ENCODE measurements at places on chromosomes 12 and 14.
A peak's percentile ranks its signal among the peaks of the same experiment; 100 is the strongest.

DNA sequence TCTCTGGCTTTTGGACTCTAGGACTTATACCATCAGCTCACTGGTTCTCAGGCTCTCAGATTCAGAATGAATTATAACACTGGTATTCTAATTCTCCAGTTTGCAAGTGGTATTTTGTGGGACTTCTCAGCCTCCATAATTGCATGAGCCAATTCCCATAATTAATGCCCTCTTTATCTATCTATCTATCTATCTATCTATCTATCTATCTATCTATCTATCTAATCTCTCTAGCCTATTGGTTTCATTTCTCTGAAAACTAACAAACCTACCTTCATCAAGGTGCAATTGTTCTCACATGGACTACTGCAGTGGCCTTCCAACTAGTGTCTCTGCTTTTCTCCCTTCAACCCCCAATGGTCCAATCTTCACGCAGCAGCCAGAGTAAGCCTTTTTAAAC is 507.4 kb downstream of the ETNK1 start:
- no peak for DNase-seq

GRCh38 chr14:68741839-68742470 is 50.9 kb downstream of the ZFP36L1 start:
- DNase-seq, result peak; percentile 48

- no peak for DNase-seq
Observed at GRCh38 chr12:98325003-98325402, 190.4 kb upstream of the TMPO start.

DNA sequence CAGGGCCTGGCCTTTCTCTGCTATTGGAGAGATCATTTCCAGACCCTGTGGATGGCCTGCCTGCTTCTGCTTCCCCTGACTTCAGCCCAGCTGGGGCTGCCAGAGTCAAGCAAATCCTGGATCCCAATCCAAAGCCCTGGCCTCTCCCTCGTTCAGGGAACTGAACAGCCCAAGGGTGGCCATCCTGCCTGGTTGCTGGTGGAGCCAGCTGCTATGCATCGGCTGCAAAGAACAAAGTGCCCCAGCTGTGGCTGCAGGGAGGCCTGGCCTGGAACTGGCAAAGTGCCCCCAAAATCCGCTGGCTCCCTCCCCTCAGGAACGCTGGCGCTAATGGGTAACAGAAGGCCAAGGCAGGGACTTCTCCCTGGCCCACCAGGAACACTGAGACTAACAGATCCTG is 56.4 kb downstream of the LRRC74A start:
- no peak for DNase-seq

DNA sequence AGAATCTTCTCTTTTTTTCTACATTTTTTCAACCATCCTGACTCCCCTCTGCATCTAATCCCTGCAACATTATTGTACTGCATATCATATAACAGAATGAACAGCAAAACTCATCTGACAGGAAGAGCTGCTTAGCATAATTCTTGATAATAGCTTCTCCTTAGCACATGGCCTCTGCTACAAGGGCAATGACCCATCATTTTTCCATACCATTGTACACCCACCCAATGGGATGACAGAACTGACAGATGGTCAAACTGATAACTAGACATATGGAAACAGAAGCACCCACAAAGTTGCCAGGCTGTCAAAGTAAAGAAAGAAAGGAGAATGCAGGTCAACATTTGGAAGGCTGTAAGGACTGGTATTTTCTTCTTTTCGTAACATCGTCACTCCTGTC is 390.4 kb upstream of the USP15 start:
- no peak for DNase-seq

DNA sequence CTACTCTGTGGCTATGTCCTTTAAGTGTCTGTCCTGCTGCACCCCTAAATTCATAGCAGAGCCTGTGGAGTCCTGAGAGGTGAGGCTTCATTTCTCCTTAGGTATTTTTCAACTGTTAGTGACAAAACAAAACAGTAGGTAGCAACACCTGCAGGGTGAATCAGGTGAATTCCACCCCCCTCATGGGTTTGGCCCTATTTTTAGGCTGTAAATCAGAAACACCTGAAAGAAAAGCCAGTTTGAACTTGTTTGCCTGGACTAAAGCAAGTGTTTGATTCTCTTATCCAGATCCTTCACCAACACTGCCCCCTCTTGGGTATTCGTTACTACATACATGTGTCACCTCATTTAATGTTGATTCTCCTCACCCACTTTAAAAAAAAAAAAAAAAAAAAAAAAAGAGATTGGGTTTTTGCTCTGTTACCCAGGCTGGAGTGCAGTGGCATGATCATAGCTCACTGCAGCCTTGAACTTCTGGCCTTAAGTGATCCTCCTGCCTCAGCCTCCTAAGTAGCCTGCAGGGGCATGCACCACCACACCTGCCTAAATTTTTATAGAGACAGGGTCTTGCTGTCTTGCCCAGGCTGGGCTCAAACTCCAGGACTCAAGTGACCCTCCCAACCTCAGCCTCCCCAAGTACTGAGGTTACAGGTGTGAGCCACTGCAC is 10.3 kb downstream of the TBPL2 start:
- peak; percentile 17 for DNase-seq

DNA sequence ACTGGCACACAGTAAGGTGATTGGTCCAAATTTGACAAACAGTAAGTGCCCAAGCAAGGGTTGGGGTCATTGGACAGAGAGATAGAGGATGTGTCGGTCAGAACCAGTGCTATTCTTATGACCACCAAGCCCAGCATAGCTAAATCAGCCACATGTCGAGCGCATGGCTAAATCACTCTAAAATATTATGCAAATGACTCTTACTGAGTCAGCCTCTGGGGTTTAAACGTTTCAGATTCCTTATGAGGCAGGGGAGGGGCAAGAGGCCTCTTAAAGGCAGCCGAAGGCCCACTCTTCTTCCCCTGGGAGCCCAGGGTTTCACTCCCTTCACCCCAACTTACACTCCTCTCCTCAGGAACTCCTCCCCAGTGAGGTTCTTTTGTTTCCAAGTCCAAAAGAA is 603 bp upstream of the ENDOU start:
- no peak for DNase-seq

- no peak for DNase-seq
Observed at GRCh38 chr12:109487181-109488050, 10.0 kb downstream of the UBE3B start.

DNA sequence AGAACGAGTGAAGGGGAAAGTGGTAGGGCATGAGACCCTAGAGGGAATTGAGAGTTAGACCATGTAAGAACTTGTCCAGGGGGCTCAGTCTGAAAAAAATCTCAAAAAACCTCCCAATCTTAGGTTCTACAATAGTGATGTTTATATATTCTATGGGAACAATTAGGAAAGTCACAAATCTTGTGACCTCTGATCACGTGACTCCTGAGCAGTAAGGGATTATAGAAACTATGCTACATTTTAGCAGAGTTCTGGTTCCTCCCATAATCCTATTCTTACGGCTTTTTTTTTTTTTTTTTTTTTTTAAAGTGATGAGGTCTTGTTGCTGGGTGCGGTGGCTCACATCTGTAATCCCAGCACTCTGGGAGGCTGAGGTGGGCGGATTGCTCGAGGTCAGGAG is 5.8 kb downstream of the ADCK1 start:
- DNase-seq, result no peak

DNA sequence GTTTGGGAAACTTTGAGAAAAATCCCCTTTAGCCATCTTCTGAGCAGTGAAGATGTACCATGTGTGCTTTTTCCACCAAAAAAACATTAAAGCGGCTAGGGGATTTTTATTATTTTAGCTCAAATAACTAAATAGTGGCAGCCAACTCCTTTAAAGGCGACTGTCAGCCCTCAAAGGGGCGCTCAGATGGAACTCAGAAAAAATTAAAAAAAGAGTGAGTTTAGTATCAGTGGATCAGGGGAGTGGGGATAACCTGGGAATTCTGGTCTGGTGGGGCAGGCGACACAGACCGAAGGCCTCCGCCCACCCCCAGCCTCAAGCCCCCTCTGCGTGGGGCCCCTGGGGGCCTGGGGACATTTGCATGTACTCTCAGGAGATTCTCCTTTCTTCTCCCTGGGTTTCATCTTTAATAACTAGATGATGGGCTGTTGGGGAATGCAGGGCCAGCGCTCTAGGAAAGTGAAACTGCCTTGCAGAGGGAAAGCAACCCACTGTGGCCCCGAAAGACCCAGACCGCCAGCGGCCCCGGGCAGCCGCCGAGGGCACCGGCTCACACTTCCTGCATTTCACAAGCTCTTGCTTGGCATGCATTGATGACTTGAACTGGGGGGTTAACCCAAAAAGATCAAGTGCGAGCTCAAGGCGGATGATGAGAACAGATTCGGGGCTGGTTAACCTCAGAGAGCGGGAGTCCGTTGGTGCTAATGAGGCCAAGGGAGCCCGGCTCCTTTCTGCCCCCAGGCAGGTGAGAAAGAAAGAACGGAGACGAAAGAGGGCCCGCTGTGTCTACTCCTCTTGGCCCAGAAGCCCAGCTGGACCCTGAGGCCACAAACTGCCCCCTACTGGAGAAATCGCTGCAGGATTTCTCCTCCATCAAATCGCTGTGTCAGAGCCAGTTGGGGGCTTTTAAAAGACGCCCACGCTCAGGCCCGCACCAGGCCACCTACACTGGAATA is 7.3 kb upstream of the BATF start:
- DNase-seq, result no peak

DNA sequence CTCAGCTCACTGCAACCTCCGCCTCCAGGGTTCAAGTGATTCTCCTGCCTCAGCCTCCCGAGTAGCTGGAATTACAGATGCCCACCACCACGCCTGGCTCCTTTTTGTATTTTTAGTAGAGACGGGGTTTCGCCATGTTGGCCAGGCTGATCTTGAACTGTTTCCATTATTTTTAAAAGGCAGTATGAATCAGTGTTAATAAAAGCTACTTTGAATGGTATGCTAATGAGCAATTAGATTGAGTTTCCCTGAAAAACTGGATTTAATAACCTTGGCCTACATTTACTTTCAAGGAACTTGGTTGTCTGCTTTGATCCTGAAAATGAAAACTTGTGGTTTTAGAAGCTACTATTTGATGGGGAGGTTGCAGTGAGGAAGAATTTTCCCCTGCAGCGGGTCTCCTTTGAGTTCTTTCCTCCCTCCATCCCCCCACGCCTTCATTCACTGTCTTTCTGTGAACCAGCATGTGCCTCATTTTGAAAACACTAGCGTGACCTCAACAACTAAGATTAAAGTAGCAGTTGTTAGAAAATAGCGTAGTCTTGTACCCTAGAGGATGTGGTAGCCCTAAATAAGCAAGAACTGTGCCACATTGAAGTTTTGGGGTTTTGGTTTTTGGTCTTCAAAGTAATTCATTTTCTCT is 17.8 kb upstream of the RPS6KA5 start:
- no peak for DNase-seq
